Frontal cortex (tissue), 4 donors: ENCODE measurements at places on chromosomes 12 and 14. TPM values are rescaled to one million over a fixed set of nuclear protein-coding genes. Genes with fewer than 3 reads are reported as not detected.

AQP6 gene
- total RNA-seq = not detected

CIROP gene
- not detected for total RNA-seq

ZNF664 gene
- 53.8 TPM for total RNA-seq

ACSM4 gene
- not detected for total RNA-seq

ISCU gene
- 40.8 TPM for total RNA-seq

DNA sequence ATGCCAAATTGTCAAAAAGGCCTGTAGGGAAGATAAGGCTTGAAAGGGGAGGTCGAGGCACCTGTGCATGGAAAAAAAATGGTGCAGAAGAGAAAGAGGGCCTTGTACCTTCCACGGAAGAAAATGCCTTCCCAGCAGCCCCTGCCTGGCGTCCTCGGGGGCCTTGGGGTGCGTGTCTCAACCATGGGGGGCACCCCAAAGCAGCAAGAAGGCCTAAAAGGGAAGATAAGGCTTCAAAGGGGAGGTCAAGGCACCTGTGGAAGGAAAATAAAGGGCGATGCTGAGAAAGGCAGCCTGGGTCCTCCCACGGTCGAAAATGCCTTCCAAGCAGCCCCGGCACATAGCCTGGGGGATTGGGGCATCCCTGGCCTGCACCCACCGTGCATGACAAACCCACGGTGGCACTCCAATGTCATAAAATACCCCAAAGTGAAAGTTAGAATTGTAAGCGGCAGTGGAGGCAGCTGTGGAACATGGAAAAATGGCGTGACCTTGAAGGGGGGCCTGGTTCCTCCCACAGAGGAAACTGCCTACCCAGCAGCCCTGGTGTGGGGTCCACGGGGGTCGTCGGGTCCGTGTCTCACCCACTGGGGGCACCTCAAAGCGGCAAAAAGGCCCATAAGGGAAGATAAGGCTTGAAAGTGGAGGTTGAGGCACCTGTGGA lies 275.0 kb downstream of the ALG10 start:
- DNase-seq = no peak

GRCh38 chr12:1117371-1117770 lies 126.3 kb downstream of the ERC1 start:
- no peak for DNase-seq

GRCh38 chr14:99744199-99744872 lies 48.9 kb upstream of the EML1 start:
- DNase-seq = no peak

DNA sequence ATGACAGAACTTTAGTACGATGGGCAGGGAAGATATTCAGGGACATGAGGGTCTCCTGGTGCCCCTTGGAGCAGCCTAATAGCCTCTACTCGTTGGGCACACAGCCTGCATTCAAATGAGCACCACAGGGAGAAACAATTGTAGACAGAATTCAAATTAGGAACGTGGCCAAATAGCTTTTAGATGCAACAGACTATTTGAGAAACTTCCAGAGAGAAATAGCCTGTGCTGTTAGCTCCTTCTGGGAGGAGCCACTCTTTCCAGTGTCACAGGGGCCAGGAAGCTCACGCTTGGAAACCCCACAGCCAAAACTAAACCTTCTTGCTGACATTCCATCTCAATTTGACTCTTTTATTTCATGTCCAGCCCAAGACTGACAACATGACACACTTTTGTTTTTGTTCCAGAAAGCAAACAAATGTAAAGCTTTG lies 114.5 kb downstream of the RPAP3 start:
- no peak for DNase-seq

DNA sequence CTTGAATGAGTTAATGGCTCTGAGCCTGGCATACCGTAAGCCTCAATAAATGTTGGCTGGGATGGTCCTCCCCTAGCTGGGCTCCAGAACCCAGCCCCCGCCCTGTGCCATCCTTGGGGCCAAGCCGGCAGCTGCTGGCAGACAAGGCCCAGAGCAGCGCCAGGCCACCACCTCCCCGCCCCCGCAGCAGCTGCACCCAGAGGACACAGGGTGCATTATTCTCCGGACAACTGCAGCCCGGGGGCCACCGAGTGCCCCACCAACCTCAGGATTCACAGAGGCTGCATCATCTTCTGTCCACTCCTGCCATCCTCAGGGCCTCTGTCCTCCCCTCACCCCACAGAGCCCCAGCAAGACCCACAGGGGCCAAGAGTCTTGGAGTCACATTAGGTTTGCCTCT lies 92.7 kb downstream of the NCOR2 start:
- DNase-seq = peak; percentile 86

DNA sequence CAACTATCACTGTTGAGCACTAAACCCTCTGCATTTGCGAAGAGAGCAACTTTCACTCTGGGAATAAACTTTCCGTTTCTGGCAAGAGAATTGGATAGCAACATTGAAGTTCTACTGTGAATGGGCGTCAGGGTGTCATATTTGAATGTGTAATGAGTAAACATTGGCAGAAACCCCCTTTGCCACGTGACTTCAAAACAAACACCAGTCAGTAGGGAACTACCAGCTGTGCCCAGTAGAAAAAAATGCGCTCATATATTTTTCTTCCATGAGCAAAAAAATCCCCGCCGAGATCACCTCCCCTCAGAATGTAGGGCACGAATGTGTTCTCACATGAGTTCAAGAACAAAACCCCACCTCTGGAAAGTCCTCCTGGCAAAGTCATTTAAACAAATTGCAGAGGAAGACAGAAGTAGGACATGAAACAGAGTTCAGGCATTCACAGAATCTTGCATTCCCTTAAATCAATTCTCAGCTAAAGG lies 80.6 kb downstream of the BTG1 start:
- no peak for DNase-seq

- no peak for DNase-seq
Observed at GRCh38 chr12:103986829-103987228, 21.2 kb downstream of the TDG start.

DNA sequence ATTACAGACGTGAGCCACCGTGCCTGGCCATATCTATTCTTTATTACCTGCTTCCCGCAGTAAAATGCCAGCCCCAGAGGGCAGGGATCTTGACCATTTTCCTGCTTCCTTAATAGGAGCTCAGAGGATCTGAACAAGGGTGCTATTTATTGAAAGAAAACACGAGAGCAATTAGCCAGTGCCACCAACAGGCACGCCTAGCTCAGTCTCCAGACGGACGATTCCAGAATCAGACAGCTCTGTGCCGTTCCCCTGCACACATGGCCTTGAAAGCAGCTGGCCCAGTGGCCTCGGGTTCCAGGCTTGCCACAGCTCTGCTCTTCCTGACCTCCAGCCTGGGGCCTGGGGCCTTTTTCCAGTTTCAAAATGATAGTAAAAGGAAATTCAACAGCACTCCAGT lies 135.2 kb upstream of the RFLNA start:
- peak; percentile 8 for DNase-seq

DNA sequence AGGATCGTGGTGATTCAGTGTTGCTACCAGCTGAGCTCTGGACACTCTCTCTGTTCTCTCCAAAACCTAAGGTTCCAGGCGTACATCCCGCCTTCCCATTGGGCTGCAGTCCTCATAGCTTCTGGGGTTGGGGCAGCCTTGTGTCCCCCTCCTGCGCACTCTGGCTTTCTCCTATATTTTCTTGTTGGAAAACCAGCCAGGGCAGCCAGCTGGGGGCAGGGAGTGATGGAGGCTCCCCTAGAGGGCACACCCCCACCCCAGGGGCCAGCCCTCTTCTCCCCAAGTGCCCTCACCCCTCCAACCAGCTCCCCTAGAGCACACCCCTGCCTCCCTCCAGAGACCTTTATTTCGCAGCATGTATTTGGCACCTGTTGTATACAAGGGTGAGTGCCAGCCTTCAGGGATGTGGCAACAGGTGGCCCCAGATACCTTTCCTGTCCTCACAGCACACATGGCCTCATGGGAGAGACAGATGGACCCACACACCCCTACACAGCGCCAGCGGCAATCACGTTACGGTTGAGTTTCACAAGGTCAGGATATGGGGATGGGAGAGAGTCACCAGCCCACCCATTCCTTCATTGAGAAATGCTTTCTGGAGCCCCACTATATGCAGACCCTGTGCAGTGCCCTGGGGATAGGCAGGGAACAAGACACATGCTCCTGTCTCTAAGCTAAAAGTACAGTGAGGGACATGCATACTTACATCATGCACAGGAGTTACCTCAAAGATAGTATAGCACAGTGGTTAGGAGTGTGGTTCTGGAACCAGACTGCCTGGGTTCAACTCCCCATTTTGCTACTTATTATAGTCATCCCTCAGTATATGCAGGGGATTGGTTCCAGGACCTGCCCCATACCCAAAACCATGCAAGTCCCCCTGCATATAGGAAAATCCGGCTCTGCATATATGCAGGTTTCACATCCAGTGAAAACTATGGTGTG lies 141.1 kb downstream of the PHETA1 start:
- no peak for DNase-seq

DNA sequence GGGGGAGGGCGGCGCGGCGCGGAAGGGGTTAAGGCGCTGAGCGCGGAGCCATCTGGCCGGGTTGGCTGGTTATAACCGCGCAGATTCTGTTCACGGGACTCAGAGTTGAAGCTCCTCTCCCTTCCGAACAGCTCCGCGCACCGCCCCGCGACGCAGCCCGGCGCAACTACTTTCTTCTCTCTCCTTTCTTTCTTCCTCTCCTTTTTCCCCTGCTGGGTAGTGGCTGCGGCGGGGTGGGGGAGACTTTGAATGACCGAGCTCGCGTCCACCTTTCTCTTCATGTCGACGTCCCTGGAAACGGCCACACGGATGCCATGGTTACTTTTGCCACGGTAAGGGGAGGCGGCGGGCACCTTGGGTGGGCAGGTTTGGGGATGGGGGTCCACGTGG lies at the start of gene NTF3:
NTF3 (plus strand) TSS at position 98 of the 390 bp plus-strand sequence; CDS start at position 315, 217 bp downstream.
- peak; percentile 57 for DNase-seq

DNA sequence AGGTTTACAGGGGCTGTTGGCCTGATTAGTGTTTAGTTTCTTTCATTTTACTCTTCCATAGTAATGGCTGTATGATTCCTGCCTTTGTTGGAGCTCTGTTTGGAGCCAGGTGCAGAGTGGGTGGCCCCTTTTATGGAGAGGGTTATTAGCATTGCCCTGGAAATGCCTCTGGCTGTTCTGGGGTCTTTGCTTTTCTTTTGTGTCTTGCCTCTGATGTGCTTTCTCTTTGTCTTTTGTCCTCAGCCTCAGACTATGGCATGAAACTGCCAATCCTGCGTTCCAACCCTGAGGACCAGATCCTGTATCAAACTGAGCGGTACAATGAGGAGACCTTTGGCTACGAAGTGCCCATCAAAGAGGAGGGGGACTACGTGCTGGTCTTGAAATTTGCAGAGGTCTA lies 6.9 kb downstream of the MLEC start:
- no peak for DNase-seq

DNA sequence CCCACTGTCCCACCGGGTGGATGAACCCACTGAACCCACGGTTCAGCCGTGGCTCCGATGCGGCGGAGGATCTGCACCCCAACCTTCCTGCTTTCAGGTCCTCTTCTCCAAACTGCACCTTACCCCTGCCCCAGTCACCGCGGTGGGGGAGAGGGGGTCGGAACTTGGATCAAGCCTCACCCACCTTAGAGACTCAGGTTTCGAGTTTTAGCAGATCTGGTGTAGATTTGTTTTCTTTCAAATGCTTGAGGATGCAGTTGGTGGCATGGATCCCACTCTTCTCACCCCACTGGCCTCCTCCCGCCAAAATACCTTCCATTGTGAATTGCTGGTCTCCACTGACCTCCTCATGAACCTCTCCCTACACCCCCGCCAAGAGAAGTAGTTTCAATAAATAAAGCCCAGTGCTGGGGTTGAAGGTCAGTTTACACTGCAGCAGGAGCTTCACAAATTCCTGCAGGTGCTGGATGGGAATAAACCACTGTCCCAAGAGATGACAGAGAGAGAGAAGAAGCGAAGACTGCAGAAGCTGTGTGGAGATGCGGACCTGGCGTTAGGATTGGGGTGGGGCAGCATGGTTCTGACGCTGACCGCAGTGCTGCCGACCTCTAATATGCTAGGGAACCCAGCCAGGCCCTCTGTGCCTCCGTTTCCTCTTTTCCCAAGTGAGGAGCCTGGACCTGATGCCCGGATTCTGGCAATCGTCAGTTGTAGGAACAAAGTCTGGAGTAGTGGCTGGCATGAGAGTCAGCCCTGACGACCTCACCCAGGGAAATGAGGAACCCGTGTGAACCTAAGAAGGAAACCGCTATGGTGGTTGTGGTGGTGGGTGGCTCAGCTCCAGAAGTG lies 7.4 kb downstream of the TTC6 start:
- no peak for DNase-seq

GRCh38 chr14:26138764-26139445 lies 458.9 kb downstream of the NOVA1 start:
- no peak for DNase-seq

GRCh38 chr14:58491593-58491992 lies 64.1 kb downstream of the KIAA0586 start:
- no peak for DNase-seq

DNA sequence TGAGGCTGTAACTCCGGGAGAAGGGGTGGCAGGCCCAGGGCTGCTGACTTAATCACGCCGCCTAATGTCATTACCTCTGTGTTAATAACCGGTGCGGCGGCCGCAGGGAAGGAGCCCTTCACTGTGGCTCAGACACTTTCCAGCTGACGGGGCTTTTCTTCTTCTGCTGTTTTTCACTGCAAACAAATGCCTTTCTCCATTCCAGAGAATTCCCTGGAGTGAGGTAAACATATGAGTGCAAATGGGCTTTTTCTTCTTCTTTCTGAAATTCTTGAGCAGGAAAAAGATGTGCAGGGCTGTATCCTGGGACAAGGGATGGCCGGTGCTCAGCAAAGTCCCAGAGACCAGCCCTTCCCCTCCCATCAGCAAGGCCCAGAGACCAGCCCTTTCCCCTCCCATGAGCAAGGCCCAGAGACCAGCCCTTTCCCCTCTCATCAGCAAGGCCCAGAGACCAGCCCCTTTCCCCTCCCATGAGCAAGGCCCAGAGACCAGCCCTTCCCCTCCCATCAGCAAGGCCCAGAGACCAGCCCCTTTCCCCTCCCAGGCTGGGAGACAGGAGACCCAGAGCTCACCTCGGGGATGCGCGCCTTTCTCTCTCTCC lies 33.4 kb upstream of the FAM181A start:
- DNase-seq = no peak

DNA sequence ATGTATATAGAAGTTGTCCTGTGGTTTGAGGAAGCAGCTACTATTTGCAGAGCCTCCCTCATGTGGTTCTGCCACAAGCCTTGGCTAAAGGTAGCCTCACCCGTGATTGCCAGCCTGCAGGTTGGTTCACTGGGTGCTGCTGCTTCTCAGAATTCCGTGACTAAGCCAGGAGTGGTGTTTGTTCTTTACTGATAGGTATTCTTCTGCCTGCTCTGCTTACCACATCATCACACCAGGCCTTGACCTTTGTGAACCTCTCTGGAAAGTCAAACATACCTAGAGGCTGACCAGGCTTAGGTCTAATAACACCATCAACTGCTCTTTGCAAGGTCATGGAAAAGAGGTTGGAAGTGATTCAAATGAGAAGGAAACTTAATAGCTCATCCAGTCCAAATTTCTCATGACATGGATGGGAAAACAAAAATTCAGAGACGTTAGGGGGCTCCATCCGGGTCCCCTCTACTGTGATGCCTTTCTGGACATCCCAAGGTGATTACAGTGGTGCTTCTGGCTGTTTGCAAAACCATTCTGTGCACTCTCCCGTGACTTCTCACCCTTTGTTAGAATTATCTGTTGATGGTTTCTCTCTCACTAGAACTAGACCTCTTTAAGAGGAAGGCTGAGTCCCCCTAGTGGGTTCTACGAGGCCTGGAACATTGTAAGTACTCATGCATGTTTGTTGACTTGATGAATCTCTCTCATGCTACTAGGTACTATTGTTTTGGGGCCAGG lies 8.5 kb upstream of the SOCS2 start:
- no peak for DNase-seq

- no peak for DNase-seq
Observed at GRCh38 chr12:50400104-50400637, 514 bp upstream of the LARP4 start.
